A673 (cell line): ENCODE measurements at places on chromosomes 12 and 14.

DNA sequence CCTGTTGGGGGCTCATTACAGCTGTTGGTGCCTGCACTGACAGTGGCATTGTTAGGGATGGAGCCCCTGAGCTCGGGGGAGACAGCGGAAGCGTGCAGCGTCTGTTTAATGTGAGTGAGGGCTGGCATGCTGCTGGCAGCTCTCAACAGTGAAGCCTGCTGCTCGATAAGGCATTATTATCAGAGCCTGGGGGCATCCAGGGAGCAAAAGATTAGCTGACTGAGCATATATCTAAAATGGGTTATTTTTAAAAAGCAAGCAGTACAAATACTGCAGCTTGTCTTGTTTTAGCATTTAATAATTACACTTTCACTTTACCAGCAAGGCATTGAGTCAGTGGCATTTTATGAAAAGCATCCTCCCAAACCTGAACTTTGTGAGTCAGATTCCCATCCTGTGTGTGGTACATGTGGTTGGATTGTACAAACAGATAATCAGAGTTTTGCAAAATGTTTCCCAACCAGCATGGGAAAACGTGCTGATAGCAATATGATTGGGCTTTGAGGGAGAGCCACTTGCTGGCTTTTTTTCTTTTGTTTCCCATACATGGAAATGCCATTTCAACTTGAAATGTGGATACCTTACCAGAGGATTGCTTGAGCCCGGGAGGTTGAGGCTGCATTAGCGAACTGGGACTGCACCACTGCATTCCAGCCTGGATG is 150.8 kb downstream of the PRKCH start:
- no peaks in the 10 kb centered on the region for H3K36me3 ChIP-seq
- H3K27me3 ChIP-seq, result no peaks in the 10 kb centered on the region
- no peak for DNase-seq
- peak overlapping the region; percentile 33 for H3K4me3 ChIP-seq
- H3K27ac ChIP-seq, result no peak overlapping the region

DNA sequence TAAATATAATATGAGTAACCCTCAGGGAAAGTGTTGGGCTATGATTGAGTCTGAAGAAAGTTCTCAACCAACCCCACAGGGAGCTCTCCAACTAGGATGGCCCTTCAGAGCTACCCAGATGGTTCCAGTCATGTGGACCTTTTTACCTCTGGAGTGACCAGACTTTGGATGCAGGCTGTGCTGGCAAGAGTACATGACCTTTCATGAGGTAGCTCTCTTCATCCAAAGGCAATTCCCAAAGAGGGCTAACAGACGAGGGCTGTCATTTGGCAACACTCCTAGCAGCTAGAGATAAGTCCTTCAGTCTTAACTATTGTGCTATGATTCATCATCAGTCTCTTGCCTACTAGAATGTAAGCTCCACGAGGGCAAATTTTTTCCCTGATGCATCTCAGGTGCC is 75.4 kb downstream of the DUSP6 start:
- H3K27ac ChIP-seq, result no peak overlapping the region
- H3K4me3 ChIP-seq, result no peak overlapping the region
- no peaks in the 10 kb centered on the region for H3K36me3 ChIP-seq
- no peaks in the 10 kb centered on the region for H3K27me3 ChIP-seq
- H3K4me1 ChIP-seq, result peaks cover 49% of the 10 kb centered on the region

- no peaks in the 10 kb centered on the region for H3K4me1 ChIP-seq
- no peak overlapping the region for H3K27ac ChIP-seq
- DNase-seq, result no peak
These were observed 85.4 kb downstream of the CRACR2A start for GRCh38 chr12:3667485-3667884.

DNA sequence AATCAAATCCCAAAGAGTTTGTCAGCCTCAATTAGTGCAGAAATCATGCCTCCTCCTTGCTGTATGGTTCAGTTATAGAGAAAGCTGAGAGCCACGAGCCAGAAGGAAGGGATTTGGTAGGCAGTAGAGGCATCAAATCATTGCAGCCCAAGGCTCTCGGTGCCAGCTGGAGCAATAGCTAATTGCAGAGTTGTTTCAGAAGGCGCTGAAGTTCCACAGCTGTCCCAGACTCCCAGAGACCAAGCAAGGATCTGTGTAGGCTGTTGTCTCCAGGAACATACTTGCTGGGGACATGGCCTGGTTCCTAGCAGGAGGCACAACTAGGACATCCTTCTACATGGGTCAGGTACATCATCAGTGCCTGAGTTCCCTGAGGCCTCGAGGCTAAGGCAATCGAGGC is 80.4 kb upstream of the WSCD2 start:
- H3K36me3 ChIP-seq, result no peaks in the 10 kb centered on the region
- H3K4me3 ChIP-seq, result no peak overlapping the region
- DNase-seq, result no peak
- H3K4me1 ChIP-seq, result no peaks in the 10 kb centered on the region
- H3K27ac ChIP-seq, result no peak overlapping the region

DNA sequence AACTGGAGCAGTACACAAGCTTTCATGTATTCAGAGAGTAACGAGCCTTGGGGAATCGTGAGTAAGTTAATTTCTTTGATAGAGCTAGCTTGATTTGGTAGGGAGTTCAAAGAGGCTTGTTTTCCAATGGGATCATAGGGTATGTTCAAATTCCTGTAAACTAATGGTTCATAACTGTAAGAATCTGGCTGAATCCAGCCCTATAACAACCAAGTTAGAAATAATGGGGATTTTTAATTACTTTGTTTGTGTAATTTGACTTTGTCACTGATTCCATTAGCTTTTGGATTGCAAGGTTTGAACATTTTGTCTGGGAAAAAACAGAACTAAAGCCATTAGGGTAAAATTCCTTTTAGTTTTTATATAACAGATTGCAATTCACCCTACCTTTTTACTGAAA is 94.0 kb downstream of the WNK1 start:
- peaks cover 8% of the 10 kb centered on the region for H3K4me1 ChIP-seq
- no peak overlapping the region for H3K27ac ChIP-seq
- DNase-seq, result no peak
- no peak overlapping the region for H3K4me3 ChIP-seq

GRCh38 chr12:24049101-24049500 is 99.6 kb upstream of the SOX5 start:
- no peak overlapping the region for H3K4me3 ChIP-seq
- no peak overlapping the region for H3K27ac ChIP-seq
- H3K4me1 ChIP-seq, result peaks cover 34% of the 10 kb centered on the region
- H3K36me3 ChIP-seq, result no peaks in the 10 kb centered on the region
- no peaks in the 10 kb centered on the region for H3K27me3 ChIP-seq

DNA sequence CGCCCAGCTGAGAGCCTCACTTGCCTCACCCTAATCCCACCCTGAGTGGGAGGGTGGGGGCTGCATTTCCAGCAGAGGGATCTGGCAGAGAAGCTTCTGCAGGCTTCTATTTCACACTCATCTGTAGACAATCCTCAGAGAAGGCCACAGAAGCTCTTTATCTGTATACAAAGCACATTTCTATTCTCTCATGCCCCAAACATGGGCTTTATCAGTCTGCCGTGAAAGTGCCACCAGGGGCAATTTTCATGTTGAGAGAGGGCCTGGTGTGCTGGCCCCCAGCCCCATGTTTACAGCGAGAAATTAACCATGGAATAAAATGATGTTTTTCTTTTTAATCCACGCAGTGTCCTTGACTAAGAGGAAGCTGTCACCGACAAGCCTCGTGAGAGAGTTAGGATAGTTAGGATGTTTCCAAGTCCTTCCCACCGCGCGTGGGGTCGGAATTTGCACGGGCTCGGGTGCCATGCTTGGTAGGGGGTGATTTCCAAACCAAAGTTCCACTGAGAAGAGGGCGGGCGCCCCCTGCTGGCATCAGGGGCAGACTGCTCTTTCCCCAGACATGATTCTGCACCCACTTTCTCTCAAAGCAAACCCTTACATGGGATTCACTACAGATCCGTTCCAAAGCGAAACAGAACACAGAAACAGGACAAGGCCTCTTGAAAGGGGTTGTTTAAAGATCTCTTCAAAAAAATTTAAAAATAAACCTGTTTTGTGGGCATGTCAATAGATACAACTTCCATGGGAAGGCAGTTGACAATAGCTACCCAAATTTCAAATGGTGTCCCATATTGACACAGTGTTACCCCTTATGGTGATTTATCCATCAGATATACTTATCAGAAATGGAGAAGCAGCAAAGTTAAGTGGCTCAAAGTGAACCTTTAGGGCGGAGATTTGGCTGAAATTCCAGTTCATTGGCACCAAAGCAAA is 19.4 kb downstream of the BDKRB1 start:
- H3K36me3 ChIP-seq, result no peaks in the 10 kb centered on the region
- peak; percentile 77 for DNase-seq
- H3K27me3 ChIP-seq, result no peaks in the 10 kb centered on the region
- H3K27ac ChIP-seq, result no peak overlapping the region
- no peak overlapping the region for H3K4me3 ChIP-seq
- H3K4me1 ChIP-seq, result no peaks in the 10 kb centered on the region
